ENCODE measurements at places on chromosomes 12 and 14.

DNA sequence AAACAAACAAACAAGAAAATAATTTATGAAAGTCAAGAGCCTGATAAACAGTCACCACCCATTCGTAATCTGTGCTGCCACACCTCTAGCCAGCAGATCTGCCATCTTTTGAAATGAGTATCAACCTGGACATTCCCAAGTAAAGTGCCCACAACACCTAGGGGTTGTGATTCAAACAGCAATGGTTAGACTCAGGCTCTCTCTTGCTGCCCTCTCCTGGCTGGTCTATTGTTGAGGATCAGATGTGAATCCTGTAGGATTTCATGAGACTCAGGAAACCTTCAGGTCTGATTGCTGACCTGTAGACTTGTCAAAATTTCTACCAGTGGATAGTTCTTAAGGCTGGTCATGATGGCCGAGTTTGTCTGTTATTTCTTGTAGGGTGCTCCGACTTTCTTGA lies 26.8 kb downstream of the DGLUCY start:
- no peak for DNase-seq

GRCh38 chr12:108955225-108955835 lies 65.5 kb downstream of the SVOP start:
- DNase-seq, result no peak

- no peak for DNase-seq
These were observed 16.8 kb downstream of the FLVCR2 start for GRCh38 chr14:75595226-75595625.

DNA sequence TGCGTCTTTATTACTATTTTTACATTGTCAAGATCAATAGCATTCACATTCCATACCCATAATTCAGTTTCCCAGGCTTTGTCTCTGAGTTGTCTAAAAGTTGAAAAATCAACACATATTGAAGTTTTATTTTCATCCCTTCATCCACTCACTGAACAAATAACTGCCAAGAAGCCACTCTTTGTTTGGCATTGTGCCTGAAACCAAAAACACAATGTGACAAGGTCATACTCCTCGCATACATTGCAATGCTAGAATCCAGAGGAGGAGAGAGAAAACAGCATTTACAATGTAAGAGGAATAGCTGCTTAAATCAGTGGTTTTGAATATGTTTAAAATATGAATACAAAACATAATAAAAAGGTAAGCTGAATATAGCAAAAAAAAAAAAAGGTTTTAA lies 71.8 kb downstream of the CCDC60 start:
- DNase-seq, result no peak

DNA sequence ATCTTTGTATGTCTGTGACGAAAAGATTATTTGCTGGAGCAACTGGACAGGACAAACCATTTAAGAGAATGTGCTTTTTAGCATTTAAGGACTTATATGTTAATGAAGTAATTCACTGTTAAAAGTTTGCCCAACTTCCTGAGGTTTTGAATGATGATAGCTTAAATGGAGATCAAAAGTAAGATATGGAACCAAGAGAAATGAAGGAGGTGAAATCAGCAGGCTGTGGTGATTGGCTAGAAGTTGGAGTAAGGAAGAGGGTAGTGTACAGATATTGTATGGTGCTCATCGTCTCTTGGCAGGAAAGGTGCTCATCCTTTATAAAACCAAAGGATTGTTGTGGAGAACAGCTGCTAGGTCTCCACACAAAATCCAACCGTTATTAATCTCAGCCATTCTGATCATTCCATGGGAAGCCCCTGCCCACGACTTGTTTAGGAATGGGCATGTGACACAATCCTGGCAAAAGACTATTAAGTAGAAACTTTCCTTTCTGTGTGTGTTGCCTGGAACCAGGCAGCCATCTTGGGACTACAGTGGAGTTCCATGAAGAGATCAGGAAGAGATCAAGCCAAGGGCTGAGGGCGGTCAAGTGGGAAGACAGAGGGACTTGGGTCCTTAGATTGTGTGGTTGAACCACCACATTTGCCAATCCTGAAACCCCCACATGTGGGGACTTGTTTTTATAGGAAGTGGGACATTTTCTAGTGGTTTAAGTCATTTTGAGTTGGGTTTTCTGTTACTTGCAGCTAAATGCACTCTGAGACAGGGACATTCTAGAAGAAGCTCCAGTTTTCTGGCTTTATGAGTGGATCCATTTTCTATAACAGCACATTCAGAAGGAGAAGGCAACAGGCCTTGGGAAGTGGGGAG lies 56.8 kb upstream of the CHST11 start:
- no peak for DNase-seq

GRCh38 chr14:72947366-72948160 lies 21.3 kb downstream of the DCAF4 start:
- no peak for DNase-seq

DNA sequence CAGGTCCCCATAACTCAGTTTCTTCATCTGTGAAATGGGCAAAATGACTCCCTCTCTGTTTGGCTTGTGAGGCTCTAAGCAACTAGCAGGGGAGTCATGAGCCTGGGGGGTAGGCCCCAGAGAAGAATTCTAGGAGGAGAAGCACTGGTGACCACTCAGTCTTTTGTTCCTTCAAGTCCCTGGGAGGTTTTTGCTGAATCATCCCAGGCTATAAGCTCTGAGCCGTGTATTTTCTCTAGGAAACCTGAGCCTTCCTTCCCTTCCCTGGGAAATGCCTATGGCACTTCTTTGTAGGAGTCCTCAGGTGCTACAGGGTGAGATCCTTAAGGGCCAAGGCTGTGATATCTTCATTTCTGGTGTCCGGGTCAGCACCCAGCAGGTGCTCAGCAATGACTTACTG lies 4.5 kb downstream of the RPH3A start:
- no peak for DNase-seq

DNA sequence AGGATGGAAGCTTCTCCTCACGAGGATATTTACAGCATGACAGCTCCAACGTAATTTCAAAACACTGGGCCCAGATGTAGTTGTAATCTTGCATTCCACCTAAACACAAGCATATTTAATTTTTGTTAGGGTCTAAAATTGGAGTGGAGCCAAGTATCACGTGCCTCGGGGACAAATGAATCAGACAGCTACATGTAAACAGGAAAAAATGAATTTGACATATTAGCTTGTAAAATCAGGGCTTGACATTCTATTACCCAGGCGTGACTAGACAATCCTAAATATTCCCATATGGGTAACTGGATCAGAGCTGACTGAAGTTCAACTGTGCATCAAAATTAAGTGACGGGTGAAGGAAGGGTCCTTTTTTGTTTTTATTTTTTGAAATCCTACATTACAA lies 59.0 kb downstream of the MDM2 start:
- DNase-seq, result no peak

DNA sequence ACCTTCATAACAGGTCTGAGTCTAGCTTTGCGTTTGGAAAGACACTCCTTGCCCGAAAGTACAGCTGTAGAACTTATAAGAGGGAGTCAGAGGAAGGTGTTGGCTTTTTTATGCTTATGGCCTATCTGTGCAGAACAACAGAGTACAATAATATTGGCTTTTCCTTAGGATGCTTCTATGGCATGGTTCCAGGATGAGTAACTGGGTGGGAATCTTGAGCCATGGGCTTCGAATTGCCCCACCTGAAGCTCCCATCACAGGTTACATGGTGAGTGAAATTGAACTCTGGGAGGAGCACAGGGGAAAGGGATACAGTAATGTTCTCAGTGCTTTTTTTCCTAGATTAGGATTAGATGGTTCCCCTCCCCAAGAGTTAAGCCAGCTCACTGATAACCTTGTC lies 13.0 kb downstream of the PARP2 start:
- DNase-seq, result no peak

- no peak for DNase-seq
These were observed 372 bp upstream of the DPF3 start for GRCh38 chr14:72894323-72894622.

GRCh38 chr12:3005736-3006135 lies 46.5 kb downstream of the TEAD4 start:
- no peak for DNase-seq

- no peak for DNase-seq
These were observed 66.7 kb downstream of the DHRS2 start for GRCh38 chr14:23702656-23703426.

GRCh38 chr14:93764211-93764659 lies 24.1 kb downstream of the PRIMA1 start:
- DNase-seq, result no peak

- no peak for DNase-seq
These were observed 59.3 kb downstream of the TESC start for GRCh38 chr12:117039891-117040309.

GRCh38 chr12:75744607-75745256 lies 233.3 kb upstream of the KRR1 start:
- DNase-seq, result no peak

DNA sequence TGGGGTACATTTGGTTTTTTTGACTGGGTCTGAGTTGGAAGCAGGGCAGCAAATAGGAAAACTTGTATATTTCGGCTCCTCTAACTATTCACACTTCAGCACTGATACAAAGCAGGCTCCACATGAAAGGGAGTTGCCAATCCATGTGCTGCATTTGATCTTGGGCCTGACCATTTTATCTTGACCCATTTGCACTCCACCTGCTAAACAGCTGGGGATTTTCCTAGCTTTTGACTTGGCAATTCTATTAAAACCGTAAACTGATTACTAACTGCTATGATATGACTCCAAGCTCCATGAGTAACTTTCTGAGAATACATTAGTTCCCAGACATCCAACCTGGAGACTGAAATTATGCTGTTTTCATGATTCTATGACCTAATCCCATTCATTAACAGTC lies 797.1 kb downstream of the BCL11B start:
- DNase-seq, result no peak

DNA sequence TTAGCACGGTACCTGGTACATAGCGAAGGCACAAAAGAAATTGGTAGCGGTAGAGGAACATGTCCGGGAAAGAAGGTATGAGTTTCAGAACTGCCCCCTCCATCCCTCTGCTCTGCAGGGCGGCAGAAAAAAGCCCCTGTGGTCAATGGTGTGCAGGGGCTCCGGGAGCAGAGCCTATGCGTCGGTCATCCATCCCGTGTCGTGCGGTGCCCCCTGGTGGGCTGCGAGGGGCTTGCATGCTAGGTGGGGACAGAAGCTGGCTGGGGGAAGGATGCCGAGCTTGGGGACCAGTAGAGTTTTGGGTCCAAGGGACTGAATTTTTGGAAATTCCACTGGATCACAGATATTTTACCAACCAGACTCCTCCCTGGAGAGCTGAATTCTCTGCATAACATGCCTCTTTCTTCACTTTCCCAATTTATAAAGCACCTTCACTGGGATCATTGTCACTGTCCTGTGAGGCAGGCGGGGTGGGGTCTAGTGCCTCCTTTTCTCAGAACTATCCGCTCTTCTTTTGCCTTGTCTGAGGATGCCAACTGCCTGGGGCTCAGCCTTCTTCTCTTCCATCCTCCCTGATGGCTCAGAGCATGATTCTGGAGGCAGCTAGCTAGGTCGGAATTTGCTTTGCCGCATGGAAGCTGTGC lies 148.7 kb downstream of the SMOC1 start:
- DNase-seq, result no peak

GRCh38 chr14:36996133-36996856 lies 176.1 kb downstream of the SLC25A21 start:
- no peak for DNase-seq

DNA sequence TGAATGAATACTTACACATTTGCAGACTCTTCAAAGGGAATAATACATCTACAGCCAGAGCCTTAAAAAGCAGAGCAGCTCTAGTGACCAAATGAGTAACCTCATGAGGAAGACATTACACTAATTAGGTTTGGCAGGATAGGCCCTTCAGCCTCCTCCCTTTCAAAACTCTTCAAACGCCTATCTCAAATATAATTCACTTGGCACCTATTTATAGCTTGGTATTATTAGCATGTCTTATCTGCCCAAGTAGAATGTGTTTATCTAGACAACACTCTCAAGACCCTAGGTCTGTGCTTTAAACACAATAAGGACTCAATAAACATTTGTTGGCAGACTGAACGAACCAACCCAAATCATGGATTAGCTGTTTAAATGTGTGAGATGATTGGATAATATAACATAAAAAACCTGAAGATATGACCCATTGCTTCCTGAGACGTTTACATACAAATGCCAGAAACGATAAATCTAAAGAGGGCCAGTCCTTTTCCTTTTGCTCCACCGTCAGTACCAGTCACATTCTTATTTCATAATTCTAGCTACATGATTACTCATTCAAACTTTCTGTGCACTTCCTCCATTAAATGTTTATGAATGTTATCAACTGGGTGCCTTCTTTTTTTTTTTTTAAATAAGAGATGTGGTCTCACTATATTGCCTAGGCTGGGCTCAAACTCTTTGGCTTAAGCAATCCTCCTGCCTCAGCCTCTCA lies 123.3 kb downstream of the CEP83 start:
- DNase-seq, result no peak

All from nucleus accumbens (tissue), 56 donors.